ENCODE measurements at places on chromosomes 2 and 18. TPM values are rescaled to one million over a fixed set of nuclear protein-coding genes. Genes with fewer than 3 reads are reported as not detected.

The ATP6V1B1 gene
- total RNA-seq = not detected

The ABCB11 gene
- 2.1 TPM for total RNA-seq

The MOGAT1 gene
- total RNA-seq = 35.9 TPM

The VAMP5 gene
- 10.0 TPM for total RNA-seq

The EMILIN1 gene
- total RNA-seq = 0.19 TPM

The TDRD15 gene
- not detected for total RNA-seq
